ENCODE measurements at places on chromosomes 7 and 10. TPM values are rescaled to one million over a fixed set of nuclear protein-coding genes. Genes with fewer than 3 reads are reported as not detected.

DNA sequence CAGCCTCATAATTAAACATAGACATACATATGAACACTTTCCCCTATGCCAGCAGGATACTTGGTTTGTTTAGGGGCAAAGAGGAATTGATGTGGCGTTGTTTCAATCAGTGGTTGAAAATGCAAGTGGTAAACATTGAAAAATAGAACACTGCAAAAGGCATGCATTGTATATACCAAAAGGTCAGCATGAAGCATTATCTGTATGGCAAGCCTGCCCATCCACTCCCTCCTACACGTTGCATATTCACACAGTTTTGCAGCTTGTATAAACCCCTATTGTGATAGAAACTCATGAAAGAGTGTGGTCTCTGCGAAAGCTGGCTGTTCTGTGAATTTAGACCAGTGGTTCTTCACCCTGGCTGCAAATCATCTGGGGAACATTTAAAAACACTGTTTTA is 17.1 kb downstream of the CAV1 start:
- DNase-seq = no peak

GRCh38 chr7:132406039-132406438 is 170.2 kb downstream of the PLXNA4 start:
- DNase-seq = no peak

Gene CDH23
- total RNA-seq = 41.9 TPM

GRCh38 chr7:111408724-111409123 is 153.6 kb downstream of the IMMP2L start:
- DNase-seq = no peak

- DNase-seq = no peak
Observed at GRCh38 chr7:100685049-100685605, 8.9 kb downstream of the GIGYF1 start.

Gene CYP2C19
- not detected for total RNA-seq

DNA sequence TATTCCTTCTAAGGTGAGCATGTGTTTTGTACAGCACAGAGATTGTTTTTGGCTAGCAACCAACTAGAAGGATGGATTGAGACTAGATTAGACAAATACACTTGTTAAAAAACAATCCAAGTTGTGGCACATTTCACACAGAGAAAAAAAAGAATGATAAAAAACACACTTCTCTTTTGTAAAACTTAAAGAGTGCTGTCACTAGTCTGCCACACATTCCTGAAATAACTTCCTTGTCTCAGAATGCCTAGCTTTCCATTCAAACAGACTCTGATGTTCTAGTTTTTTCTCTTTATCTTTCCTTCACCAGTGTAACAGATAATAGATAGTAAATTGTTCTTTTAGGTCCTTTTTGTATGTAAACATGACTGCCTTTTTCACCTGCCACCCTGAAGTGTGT is 11.4 kb downstream of the DLD start:
- no peak for DNase-seq

DNA sequence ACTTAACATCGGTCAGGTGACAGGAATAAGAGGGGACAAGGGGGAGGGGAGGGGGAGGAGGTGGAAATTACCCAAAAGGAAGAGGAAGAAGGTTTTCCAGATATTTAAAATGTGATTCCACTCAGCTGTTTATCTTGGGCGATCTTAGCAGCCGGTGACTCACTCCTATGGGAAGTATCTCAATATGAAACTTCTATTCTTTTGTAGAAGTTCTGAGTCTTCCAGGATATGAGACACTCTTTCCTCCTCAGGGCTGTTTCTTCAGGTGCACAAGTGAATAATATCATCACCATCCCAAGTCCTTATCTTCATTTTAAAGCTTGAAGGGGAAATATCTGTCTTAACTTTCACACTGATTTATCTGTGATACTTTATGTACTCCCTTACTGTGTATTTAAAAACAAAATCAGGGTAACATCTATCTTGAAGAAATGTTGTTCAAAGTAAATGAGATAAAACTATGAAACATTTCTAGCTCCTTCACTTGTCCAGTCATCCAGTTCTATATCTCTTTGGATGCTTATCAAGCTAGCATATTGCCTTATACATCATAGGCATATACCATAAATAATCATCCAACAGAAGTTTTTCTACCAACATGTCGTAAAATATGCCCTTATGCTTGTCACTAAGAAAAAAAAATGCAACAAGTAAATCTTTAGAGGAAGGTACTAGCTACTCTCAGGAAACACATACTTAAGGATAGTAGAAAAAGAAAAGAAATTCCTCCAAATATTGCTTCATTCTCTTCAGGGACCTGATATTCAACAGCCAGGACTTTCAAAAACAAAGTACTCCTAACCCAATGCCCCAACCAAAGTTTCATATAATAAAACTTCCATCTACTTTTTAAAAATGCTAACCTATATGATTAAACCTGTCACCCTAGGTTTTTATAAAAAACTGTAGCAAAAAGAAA is 13.7 kb downstream of the DOCK4 start:
- no peak for DNase-seq

DNA sequence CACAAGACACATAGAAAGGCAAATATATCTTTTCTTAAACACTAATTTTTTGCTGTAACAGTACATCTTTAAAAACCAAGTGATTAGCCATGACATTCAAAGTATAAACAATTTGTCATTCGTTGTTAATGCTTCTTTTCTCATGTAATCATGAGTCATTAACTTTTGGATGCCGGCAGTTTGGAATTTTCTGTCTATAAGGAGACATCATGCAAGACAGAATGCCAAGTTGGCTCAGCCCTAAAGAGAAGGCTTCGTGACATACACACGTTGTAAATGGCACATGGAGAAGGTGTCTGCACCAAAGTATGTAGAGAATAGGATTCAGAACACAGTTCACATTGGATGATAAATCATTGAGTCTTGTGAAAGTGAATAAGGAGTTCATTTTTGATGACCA is 35.9 kb downstream of the CCDC3 start:
- no peak for DNase-seq

Gene TMEM229A
- total RNA-seq = not detected

Gene CYP3A7
- 0.56 TPM for total RNA-seq

Gene PRKAR2B
- 185 TPM for total RNA-seq

GRCh38 chr7:32256376-32256775 is 186.2 kb upstream of the PDE1C start:
- DNase-seq = no peak

- no peak for DNase-seq
Observed at GRCh38 chr10:105241254-105241653, 600.2 kb downstream of the SORCS3 start.

DNA sequence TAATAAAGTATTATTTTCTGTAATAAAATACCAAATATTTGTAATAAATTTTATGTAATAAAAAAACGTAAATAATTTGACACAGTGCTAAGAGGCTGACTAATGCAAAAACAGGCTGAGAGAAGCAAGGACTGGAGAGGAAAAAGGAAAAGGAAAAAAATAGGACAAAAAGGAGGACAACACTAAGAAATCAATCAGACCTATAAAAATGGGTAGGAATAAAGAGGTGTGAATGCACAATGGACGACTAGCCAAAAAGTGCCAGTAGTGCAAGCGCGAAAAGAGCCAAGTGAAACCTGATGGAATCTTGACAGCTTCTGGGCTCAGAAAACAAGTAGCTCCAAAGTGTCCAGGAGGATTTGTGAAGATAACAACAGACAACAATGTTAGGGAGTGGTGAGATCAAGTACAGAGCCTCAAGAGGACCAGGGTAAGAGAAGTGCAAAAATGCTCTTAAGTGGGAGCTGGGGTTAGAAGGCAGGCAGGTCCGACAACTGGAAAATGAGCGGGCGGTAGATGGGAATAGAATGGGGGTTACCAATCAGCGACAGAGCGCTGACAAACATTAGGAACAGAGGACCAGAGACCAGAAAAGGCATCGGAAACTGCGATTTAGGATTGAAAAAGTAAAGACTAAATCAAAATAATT is 1.2 kb downstream of the BRAF start:
- DNase-seq = no peak

Gene PODXL
- 40.0 TPM for total RNA-seq

Gene CTAGE4
- 1.8 TPM for total RNA-seq

Gene GSTO2
- 0.84 TPM for total RNA-seq

Gene C7orf57
- total RNA-seq = 0.24 TPM

DNA sequence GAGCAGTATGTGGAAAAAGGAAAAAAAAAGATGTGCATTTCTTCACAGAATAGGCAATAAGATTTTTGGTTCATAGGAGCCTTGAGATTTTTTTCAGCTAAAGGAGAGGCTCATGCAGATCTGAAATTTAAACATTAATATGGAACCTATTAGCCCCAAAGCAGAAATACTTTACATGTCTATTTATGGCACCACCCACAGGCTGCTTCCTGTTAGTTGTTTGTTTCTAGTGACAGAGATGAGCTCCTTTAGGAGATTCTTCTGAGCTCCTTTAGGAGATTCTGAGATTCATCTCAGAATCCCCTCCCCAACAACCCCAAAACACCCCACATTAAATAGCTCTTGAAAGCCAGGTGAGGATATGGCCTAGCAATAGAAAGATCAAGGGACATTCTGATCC is 27.9 kb upstream of the HPS1 start:
- no peak for DNase-seq

- DNase-seq = no peak
Observed at GRCh38 chr7:28136420-28136819, 44.2 kb downstream of the JAZF1 start.

- DNase-seq = no peak
Observed at GRCh38 chr7:2882111-2882510, 38.0 kb upstream of the GNA12 start.

Gene SMARCD3
- total RNA-seq = 34.0 TPM

DNA sequence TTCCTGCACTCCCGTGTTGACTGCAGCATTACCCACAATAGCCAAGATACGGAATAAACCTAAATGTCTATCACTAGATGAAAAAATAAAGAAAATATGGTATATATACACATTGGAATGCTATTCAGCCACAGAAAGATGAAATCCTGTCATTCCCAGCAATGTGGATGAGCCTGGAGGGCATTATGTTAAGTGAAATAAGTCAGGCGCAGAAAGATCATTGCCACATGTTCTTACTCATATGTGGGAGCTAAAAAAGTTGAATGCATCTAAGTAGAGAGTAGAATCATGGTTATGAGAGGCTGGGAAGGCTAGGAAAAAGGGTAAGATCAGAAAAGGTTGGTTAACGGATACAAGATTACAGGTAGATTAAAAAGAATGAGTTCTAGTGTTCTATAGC is 219.1 kb upstream of the MKI67 start:
- DNase-seq = no peak

Gene VAX1
- total RNA-seq = not detected

Gene CDC14C
- total RNA-seq = not detected

DNA sequence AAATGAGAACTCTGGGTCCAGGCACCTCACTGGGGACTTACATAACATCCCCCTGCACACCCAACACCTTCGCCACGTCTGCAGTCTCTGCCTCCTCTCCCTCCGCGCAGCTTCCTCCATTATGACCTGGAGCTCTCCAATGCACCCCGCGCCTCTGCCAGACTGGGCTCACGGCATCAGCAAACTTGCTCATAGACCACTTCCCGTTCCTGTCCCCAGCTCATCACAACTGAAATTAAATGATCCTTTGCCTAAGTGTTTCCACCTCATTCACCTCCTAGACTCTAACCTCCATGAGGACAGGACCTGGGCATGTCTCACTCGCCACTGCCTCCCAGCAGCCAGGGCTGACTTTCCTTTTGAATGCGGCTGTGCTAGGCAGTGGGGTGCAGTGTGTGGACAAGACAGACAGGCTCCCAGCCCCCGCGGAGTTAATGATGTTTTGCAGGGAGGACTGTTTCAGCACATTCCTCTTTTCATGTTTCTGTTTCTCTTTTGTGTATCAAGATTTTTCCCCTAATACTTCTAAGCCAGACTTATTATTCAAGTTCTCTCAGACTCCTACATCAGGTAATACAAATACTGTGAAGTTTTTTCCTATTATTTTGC is 18.8 kb downstream of the CHST15 start:
- DNase-seq = no peak

DNA sequence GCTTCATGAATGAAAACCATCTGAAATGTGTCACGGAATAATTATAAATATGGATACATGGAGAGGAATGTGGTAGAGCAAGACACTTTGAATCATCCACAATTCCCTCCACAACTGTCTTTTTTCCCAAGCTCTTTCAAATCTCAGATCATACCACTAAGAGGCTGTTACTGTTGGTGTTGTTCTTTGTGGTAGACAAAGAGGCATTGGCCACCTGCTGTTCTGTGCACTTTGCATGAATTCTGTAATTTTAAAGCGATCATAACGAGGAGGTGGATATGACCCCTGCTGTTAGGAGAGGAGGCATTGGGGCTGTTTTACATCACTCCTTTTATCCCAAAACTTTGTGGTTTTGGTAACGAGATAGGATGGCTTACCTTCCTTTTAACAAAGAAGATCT is 141.2 kb upstream of the KLF6 start:
- no peak for DNase-seq

Gene ARL4A
- 58.5 TPM for total RNA-seq

Gene PRKG1
- 36.4 TPM for total RNA-seq

DNA sequence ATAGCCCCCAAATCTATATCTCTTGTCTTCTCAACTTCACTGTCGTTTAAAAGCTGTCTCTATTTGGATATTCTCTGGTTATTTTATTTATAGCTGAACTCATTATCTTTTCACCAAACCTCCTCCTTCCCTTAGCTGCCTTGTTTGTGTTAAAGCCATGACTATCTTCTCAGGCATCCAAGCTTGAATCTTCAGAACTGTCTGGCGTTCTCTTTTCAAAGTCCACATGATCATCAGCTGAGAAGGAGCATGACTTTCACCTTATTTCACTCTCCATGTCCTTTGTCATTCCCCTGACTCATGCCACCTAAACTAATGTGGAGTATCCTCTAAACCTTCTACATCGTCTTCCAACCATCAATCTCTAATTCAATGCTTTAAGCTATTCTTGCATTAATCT is 5.7 kb upstream of the GLCCI1 start:
- no peak for DNase-seq

Gene BICC1
- total RNA-seq = 14.8 TPM

- no peak for DNase-seq
Observed at GRCh38 chr7:139730746-139731612, 46.8 kb downstream of the HIPK2 start.

Gene AKR1B1
- 106 TPM for total RNA-seq

DNA sequence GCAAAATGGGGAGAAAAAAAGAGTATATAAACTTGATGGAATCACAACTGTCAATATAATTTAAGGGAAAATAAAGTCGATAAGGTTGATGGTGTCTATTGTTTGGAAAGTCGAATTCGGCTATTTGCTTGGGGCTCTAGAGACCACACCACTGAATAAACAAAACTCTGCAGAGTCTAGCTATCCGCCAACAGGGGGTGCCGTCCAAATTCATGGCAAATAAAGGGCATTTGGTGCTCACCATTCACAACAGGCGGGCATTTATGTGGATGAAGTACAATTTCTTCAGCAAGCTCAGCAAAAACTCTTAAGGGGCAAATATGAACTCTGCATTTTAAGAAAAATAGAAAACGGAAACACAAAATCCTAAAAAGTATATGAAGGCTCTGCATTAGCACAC is 23.3 kb downstream of the CD36 start:
- no peak for DNase-seq

Gene TMEM243
- 27.4 TPM for total RNA-seq

All from omental fat pad (tissue), 4 donors.